ENCODE measurements at places on chromosomes 12 and 14.

DNA sequence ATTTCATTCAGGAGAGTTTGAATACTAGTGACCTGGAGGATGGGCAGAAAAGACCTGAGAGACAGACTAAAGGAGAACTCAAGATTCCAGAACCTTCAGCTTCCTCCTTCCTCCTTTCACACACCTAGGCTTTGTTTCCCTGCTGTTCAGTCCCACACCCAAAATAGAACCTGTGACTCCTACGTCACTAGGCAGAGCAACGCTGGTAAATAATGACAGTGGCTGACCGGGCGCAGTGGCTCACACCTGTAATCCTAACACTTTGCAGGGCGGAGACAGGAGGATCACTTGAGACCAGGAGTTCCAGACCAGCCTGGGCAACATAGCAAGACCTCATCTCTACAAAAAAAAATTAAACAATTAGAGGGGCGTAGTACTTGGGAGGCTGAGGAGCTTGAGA lies 166.4 kb upstream of the FKBP4 start:
- DNase-seq: no peak

GRCh38 chr14:24236689-24237462 lies 4.1 kb downstream of the GMPR2 start:
- DNase-seq: no peak

GRCh38 chr12:47317175-47317915 lies 237.6 kb upstream of the AMIGO2 start:
- no peak for DNase-seq

GRCh38 chr12:80925237-80925636 lies 12.5 kb downstream of the LIN7A start:
- DNase-seq: no peak

DNA sequence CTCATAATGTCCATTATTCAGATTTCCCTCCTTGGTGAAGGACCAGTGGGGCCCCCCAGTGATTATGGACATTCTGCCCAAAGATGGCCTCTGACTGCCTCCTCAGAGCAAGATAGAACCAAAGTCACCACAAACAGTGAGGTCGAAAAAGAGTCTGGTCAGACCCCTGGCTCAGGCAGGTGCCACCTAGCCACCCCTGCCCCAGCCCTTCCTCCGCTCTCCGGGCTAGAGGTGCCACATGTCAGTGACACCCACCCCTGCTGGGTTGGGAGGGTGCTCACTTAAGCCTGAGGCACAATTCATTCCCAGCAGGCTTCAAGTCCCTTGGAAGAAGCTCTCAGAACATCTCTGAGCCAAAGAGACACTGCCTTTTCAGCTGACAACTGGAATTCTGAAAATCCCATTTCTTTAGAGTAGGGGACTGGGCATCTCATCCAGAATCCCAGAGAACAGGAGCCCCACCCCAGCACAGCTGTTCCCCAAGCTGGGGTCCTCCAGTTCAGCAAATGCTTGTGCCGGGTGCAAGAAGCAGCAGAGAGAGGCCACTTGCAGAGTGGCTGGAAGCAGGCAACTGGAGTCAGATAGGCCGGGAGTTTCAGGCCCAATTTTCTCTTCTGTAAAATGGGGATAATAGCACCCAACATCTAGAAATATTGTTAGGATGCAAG lies 50.3 kb downstream of the ISCA2 start:
- no peak for DNase-seq

DNA sequence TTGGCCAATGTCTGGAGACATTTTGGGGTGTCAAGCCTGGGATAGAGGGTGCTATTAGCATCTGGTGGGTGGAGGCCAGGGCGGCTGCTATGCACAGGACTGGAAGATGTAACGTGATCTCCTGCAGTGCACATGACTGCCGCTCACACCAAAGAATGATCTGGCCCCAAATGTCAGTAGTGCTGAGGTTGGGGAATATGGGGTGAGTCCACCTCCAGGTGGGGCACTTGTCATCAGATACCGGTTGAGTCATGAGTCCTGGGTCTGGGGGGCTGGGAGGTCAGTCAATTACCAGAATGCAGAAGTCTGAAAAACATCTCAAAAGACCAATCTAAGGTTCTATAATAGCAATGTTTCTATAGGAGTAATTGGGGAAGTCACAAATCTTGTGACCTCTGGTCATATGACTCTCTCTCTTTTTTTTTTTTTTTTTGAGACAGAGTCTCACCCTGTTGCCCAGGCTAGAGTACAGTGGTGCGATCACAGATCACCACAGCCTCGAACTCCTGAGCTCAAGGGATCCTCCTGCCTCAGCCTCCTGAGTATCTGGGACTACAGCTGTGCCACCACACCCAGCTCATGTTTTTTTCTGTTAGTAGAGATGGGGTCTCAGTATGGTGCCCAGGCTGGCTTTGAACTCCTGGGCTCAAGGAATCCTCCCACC lies 6.0 kb upstream of the SDSL start:
- no peak for DNase-seq

DNA sequence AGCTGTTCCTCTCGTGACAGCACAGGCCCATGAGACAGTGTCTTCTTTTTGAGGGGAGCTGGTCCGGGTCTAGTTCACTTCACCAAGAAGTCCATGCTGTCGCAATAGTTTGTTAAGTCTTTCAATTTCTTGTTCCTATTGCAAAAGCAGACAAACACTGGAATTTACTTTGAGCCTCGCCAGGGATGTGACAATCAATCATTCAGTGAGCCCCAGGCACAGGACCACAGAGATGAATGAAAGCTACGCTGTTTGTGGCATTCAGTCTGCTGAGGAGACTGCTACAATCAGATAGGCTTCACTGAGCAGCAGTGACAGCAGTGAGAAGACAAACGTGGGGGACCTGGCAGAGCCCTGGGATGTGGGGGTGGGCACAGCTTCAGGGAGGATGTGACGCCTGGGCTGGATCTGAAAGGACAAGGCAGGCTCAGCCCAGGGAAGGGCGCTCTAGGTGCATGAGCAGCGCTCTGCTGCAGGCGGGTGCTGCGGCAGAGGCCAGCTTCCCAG lies 35.5 kb downstream of the TCTN1 start:
- no peak for DNase-seq

DNA sequence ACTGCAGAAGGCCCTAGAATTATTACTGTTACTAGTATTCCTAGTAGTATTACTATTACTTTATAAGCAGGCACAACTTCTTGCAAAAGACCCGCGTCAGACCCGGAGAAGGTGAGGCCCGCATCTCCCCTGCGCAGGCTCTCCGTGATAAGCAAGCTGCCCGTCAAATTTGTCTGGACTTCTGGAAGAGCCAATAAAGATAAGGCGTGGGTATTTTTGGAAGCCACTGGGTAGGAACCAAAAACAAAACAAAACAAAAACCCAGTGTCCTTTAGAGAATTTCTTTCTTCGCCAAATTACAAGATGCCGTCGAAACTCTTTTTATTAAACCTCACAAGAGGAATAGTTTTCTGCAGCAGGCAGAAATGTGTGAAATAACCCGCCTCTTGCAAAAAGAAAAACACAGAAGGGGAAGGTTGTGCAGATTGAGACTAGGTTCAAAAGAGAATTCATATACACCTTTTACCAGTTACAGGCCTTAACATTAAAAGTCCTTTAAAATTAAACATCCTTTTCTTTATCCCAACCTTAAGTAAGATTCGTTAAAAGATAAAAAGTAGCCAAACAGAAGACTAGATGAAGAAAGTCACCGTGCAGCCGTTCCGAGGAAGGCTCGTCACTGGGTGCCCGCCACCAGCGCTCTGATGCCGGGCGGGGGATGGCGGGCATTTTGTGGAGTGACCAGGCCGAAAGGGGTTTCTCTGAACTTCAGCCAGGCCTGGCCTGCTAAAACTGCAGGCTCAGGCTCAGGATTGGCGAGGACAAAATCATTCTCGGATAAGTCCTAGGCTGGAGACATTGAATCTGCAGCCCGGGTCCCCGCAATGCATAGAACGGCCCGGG lies 1.6 kb downstream of the TBX5 start:
- DNase-seq: no peak

GRCh38 chr12:48027183-48028002 lies 23.1 kb upstream of the COL2A1 start:
- no peak for DNase-seq

- no peak for DNase-seq
These were observed 9.4 kb downstream of the SLC6A13 start for GRCh38 chr12:253116-253831.

GRCh38 chr12:76694369-76694768 lies 69.5 kb upstream of the ZDHHC17 start:
- DNase-seq: no peak

DNA sequence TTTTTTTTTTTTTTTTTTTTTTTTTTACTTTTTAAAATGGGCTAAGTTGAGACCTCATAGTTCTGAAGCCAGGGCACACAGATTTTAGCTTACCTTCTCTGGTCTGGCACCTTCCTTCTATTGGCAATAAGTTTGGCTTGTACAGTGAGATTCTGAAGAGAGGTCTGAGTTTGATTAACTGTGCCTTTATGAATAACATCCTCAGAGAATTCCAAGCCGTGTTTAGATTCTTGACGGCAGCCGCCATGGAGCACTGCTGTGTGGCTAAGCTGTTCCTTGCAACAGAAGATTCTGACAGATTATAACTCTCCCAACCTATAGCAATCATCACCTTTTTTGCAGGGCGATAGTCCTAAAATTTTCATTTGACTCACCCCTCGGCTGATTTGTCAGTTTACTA lies 354.9 kb upstream of the FAR2 start:
- DNase-seq: no peak

- DNase-seq: no peak
These were observed 305.5 kb downstream of the CEP128 start for GRCh38 chr14:80636071-80636470.

DNA sequence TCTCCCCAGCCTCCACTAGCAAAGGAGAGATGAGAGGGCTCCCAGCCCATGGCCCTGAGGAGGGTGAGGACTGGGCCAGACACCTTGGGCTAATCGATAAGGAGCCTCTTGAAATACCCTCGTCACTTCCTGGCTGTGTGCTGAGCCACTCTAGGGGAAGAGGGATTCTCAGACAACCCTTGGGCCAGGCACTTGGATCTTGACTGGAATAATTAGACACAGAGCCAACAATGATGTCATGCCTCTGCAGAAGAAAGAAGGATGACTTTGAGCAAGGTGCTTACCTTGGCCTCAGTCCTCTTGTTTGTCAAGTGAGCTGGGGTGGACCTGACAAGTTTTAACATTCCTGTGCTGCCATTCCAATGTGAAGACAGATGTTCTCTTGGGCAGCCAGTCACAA lies 83.1 kb downstream of the LRRC74A start:
- DNase-seq: no peak

GRCh38 chr14:102655137-102655536 lies 62.7 kb downstream of the RCOR1 start:
- DNase-seq: peak; percentile 92

DNA sequence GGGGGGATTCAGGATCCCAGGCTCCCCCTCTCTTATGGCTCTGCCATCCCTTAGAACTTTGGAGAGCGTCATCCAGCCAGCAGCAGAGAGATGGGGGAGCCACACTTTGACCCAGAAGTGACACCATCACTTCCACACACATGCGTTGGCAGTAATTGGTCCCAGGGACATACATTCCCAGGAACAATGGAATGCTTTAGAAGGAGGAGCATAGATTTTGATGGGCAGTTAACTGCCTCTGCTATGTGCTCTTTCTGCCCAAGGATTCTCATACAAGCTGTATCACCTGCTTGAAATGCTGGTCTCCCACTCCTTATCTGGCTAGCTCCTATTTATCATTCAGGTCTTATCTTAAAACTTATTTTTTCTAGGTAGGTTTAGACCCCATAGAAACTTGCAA lies 109.0 kb upstream of the RPH3A start:
- no peak for DNase-seq

DNA sequence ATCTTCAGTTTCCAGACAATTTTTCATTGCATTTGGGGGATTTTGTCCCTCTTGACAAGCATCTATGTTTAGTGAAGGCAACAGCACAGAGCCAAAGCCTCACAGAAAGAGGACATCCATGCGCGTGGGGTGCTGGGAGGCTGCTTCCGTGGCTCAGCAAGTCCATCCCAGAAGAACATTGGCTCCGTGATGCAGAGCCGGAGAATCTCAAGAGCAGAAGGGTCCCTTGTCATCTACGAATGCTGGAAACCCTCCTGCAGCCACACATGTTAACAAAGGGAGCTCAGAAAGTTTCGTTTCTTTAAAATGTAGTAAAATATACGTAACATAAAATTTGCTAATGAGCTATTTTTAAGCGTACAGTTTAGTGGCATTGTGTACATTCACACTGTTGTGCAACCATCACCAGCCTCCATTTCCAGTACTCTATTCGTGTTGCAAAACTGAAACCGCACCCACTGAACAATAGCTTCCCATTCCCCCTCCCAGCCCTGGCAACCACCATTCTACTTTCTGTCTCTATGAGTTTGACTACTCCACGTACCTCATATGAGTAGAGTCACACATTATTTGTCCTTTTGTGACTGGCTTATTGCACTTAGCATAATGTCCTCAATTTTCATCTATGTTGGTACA lies 185.9 kb downstream of the TTC7B start:
- no peak for DNase-seq

DNA sequence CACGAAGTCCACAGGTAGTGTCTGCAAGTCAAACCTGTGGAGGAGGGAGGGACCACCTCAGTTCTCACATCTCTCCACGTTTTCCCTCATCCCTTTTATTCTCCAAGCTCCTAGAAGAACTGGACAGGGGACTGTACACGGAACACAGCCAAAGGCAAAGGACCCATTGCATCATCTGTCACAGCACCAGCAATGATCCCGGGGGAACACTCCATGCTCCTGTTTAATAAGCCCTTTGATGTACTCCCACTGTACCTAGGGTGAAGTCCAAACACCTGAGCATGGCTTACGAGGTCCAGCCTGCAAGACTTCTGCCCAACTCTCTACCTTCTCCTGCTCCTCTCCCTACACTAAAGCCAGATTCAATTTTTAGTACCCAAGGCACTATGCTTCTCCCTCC lies 26.5 kb downstream of the PRPF40B start:
- no peak for DNase-seq

GRCh38 chr14:61766151-61766550 lies 3.9 kb downstream of the SNAPC1 start:
- DNase-seq: peak; percentile 31

GRCh38 chr12:94618995-94619695 lies 31.2 kb downstream of the TMCC3 start:
- peak; percentile 68 for DNase-seq

- DNase-seq: peak; percentile 53
These were observed 2.9 kb upstream of the SETD1B start for GRCh38 chr12:121800694-121801594.

GRCh38 chr12:121036810-121037326 lies 2.2 kb downstream of the OASL start:
- DNase-seq: no peak

GRCh38 chr14:42316693-42317092 lies 710.0 kb downstream of the LRFN5 start:
- DNase-seq: no peak

DNA sequence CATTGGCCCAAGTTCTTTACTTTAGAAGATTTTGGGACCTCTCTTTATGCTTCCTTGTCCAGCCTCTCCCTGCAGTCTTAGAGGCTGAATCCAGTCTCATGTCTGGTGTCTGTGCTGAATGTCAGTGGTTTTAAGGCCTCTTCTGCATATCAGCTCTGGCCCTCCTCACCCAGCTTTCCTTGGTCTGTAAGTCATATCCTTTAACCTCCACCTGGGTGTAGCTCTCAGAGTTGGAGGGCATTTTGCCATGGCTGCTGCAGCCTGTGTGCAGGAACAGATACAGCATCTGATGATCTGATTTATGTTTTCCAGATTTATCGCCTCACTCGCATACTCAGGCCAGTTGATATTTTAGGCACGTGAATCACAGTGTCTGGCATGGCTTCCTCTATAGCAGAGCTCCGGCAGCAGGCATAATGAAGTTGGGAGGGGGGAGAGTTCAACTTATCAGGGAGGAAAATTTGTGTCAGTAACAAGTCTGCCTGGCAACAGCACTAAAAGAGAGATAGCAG lies 335.0 kb downstream of the PCNX1 start:
- peak; percentile 77 for DNase-seq

GRCh38 chr12:47870175-47870781 lies 34.5 kb downstream of the VDR start:
- DNase-seq: no peak
